ENCODE measurements at places on chromosomes 7 and 10. TPM values are rescaled to one million over a fixed set of nuclear protein-coding genes. Genes with fewer than 3 reads are reported as not detected.

Gene LRRN3
- 0.05 TPM for total RNA-seq

Gene SEC61A2
- total RNA-seq: 11.4 TPM

Gene RPA3
- total RNA-seq: 98.9 TPM

Gene HOXA3
- 10.2 TPM for total RNA-seq

Gene LIPN
- total RNA-seq: not detected

Gene C10orf67
- 0.17 TPM for total RNA-seq

Gene PRPS1L1
- not detected for total RNA-seq

Gene AQP1
- total RNA-seq: 0.36 TPM
